A549 treated with RU486 at 1 μM for 4 hours (cell line): ENCODE measurements at places on chromosomes 7 and 10. TPM values are rescaled to one million over a fixed set of nuclear protein-coding genes. Genes with fewer than 3 reads are reported as not detected.

The KCP gene
- total RNA-seq = 0.08 to 0.18 TPM (median 0.14 TPM) in 5 replicates

The OPTN gene
- total RNA-seq = 52.7 to 66.7 TPM (median 59.7 TPM) in 5 replicates

The SRRM3 gene
- 5.7 to 8.9 TPM (median 6.9 TPM) in 5 replicates for total RNA-seq

The OPN1SW gene
- total RNA-seq = not detected in 5 replicates

The TBC1D12 gene
- total RNA-seq = 3.2 to 6.2 TPM (median 5.5 TPM) in 5 replicates

The CYP2C8 gene
- total RNA-seq = not detected in 5 replicates

The MCM10 gene
- 22.7 to 28.8 TPM (median 24.4 TPM) in 5 replicates for total RNA-seq

The TFEC gene
- 0.06 TPM in 1 of 5 replicates, not detected in the others for total RNA-seq

The FGF8 gene
- total RNA-seq = 0.22 TPM in 1 of 5 replicates, not detected in the others

The COMTD1 gene
- 28.4 to 55.6 TPM (median 42.2 TPM) in 5 replicates for total RNA-seq

The AEBP1 gene
- total RNA-seq = 0.05 TPM in 1 of 5 replicates, not detected in the others

The TMEM243 gene
- 16.5 to 31.4 TPM (median 29.4 TPM) in 5 replicates for total RNA-seq

The C7orf33 gene
- not detected in 5 replicates for total RNA-seq

The MYO1G gene
- 0.07 to 0.20 TPM (median 0.13 TPM) in 5 replicates for total RNA-seq

The CTNNA3 gene
- not detected in 5 replicates for total RNA-seq

The FAM131B gene
- total RNA-seq = 0.33 to 0.71 TPM (median 0.46 TPM) in 5 replicates

The CARD11 gene
- 1.1 to 1.8 TPM (median 1.3 TPM) in 5 replicates for total RNA-seq

The CYP2C19 gene
- not detected in 5 replicates for total RNA-seq

The SGMS1 gene
- 26.4 to 38.0 TPM (median 36.2 TPM) in 5 replicates for total RNA-seq

The TMEM270 gene
- total RNA-seq = 0.20 to 0.54 TPM in 2 of 5 replicates, not detected in the others

The NXPH1 gene
- not detected in 5 replicates for total RNA-seq

The CPN1 gene
- 0.18 to 0.43 TPM (median 0.39 TPM) in 5 replicates for total RNA-seq

The COL13A1 gene
- 0.23 to 0.35 TPM (median 0.29 TPM) in 5 replicates for total RNA-seq

The AGR2 gene
- 94.2 to 178 TPM (median 155 TPM) in 5 replicates for total RNA-seq

The ACTL6B gene
- not detected in 5 replicates for total RNA-seq

The FAM241B gene
- 13.9 to 20.5 TPM (median 18.8 TPM) in 5 replicates for total RNA-seq

The KIF5B gene
- 39.3 to 83.1 TPM (median 74.3 TPM) in 5 replicates for total RNA-seq
